ENCODE measurements at places on chromosomes 4 and X.

DNA sequence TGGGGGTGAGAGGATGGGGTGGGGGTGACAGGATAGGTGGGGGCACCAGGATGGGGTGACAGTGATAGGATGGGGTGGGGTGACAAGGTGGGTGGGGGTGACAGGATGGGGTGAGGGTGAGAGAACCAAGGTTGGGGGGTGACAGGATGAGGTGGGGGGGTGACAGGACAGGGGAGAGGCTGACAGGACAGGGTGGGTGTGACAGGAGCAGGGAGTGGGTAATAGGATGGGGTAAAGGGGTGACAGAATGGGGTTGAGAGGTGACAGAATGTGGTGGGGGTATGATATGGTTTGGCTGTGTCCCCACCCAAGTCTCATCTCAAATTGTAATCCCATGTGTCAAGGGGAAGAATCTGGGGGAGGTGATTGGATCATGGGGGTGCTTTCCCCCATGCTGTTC, 26.0 kb downstream of the RNF212 start:
- no peak for DNase-seq

DNA sequence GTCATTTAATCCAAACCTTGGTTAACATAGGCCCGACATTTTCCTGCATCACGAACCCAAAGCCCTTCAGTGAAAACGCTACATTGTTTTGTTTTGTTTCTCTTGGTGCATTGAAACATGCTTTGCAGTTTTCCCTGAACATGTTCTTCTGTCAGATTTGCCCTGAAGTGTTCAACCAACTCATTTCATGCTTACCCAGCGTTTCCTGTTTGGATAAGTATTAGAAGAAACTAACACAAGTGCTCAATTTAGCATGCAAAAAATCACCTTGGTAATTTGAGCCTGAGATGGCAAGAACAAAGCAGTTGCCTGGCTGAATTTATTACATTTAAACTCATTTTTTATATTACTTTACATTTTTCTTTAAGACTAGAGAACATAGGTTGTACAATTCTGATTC, 160.1 kb upstream of the VCX3A start:
- no peak for DNase-seq

DNA sequence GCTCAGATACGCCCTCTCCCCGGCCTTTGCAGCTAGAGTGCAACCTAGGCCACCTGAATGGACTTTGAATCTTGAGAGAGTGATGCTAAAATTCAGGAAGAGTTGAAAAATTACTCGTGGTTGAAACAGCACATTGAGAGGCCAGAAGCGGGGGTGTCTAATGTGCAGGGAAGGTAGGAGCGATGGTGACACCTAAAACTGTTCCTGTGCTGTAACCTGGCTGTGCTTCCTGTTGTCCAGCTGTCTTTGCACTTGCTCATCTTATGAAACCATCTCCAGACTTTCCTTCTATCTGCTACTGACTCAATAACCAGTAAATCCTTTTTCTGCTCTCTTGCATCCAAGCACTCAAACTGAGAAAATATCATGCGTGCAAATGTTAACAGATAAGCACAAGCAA, 106.4 kb upstream of the RPS6KA3 start:
- DNase-seq = no peak

DNA sequence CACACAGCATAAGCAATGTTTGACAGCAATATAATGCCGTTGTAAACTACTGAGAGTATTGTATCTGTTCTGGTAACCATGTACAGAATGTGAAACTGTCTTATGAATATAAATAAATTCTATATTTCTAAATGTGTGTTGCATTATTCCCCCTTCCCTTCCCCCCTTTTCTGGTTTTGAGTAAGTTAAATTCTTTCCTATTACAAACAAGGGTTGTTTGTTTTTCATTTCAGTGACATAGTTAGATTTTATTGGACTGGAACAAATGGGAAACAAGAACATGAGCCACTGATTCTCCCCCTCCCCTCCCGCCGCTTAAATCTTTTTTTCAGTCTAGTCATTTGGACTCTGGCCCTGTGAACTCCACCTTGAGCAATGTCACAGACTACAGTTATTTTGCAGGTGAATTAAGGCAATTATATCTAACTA, 69.8 kb downstream of the GPAT3 start:
- DNase-seq = no peak

DNA sequence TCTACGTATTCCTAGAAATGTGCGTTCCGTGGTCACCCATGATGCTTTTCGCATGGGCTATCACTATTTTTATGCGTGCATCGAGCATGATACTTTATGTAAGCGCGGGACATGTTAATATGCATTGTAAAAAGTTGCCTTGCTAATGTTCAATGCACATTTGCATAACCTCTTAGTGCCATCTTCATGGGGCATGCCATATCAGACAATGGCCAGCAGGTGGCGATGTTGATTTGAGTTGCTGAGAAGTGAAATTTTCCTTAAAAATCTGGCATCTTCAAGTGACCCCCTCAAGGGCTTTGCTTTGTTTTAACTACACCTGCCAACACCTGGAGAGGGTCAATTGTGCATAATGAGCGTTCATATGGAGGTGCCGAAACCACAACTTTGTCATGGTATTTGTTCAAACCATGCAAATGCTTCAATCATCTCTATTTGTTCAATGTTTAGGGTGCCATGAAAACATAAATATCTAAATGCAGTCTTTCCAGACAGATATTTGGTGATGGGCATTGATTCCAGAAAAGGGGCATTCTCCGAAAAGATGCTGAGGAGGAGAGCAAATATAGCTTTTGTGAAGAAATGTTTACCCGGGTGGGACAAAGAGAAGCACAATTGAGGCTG, 833.9 kb upstream of the PRKX start:
- peak; percentile 49 for DNase-seq

- peak; percentile 42 for DNase-seq
Observed at GRCh38 chr4:144646523-144647094, 653 bp downstream of the HHIP start.

DNA sequence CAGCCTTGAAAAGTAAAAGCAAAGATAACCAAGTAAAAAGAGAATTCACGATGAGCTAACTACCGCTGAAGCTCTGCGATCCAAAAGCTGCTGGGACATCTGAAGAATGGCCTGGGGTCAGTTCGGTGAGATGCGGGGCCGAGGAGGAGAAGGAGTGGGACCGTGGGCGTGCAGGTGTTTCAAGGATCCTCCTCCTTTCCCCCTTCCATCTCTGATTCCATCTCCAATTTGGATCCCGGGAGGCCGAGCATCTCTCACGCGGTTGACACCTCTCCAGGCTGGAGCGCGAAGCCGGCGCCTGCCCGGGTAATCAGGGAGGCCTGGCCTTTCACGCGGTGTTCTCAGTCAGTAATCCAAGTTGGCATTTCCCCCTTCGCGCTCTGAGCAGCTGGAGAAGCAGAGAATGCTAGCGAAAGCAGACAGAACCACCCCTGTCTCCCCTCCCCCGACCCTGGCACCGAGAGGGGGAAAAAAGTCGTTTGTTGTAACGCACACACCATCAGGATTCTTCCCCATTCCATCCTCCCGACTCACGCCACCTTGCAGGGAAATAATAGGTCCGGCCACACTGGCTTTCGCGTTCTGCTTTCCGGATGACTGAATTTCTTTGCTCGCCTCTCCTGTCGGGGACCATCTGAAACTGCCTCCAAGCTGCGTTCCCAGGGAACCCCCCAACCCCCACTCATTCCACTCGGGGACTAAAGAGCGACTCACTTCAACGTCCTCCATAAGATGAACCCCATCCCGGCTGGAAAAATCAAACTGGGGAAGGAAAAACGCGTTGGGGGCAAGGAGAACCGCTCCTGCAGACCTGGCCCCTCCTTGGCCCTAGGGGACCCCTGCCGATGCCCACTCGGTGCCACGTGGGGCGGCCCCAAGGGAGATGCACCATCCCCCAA, 6.5 kb downstream of the NEUROG2 start:
- DNase-seq = no peak

- DNase-seq = no peak
Observed at GRCh38 chrX:129781134-129781672, 1.5 kb downstream of the SASH3 start.

GRCh38 chr4:7651461-7651921, 216.8 kb upstream of the PSAPL1 start:
- no peak for DNase-seq

GRCh38 chr4:82268826-82269193, 105.0 kb downstream of the HNRNPD start:
- DNase-seq = no peak

- no peak for DNase-seq
Observed at GRCh38 chrX:118736394-118737010, 9.1 kb downstream of the IL13RA1 start.

GRCh38 chr4:132893787-132894186, 255.3 kb upstream of the PCDH10 start:
- DNase-seq = no peak

GRCh38 chr4:144556636-144557035, 89.3 kb upstream of the HHIP start:
- no peak for DNase-seq

DNA sequence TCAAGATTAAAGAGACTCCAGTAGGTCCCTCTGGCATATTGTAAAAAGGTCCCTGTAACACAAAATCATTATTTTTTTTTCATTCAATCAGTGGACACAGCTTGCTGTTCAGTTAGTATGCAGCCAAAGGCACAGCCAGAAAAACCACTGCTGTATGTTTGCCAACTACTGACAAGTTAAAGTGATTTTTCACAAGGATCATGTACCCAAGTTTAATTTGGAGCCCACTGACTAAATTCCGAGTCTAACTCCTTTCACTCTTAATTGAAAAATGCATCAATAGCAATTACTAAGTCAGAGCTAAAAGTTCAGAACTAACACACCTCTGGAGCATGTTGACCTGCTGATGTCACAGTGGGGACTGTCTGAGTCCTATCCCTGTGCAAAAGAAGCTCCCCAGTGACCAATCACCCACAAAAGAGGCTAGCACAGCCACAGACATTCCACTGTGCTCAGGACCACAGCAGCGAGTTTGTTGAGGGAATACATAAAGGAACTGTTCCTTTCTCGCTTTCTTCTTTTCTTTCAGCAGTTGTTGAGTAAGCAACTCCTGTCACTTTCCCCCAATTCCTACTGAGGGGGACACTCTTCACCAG, 60.4 kb downstream of the STX18 start:
- DNase-seq = no peak

- DNase-seq = no peak
Observed at GRCh38 chr4:63105839-63106238, 1303.4 kb downstream of the TECRL start.

DNA sequence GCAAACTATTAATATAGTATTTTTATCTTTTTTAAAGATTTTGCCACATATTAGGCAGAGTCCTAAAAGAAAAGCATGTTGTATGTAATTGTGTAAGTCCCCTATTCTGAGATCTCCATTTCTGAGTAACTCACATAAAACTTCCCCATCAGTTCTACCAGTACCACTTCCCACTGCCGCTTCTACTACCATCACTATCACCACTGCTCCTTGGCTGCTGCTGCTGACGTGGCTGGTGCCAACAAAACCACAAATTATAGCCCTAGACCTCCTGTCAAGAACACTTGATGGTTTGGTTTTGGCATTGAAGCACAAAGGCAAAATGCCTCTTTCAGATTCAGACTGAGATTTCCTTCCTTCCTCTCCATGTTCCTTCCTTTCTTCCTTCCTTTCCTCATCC, 106.4 kb downstream of the MMRN1 start:
- DNase-seq = no peak

DNA sequence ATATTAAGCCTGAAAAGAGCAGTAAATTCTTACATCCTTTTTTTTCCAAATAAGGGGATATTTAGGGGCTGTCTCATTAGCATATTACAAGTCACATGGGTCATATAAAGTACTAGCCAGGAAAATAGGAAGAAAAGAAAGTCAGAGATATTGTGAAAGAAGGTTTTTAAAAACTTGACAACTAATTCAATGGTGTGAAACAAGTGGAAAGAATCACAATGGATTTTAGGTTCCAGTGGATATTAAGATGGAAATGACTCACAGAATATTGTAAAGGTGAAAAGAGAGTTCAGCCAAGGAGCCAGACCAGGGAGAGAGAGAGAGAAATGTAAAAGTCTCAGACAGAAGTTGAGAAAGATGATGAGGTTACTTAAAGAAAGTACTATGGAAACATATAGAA, 297.2 kb downstream of the IQCM start:
- DNase-seq = no peak

GRCh38 chr4:6758728-6759127, 23.8 kb upstream of the KIAA0232 start:
- DNase-seq = no peak

GRCh38 chr4:158861281-158861680, 92.5 kb downstream of the FNIP2 start:
- DNase-seq = no peak

DNA sequence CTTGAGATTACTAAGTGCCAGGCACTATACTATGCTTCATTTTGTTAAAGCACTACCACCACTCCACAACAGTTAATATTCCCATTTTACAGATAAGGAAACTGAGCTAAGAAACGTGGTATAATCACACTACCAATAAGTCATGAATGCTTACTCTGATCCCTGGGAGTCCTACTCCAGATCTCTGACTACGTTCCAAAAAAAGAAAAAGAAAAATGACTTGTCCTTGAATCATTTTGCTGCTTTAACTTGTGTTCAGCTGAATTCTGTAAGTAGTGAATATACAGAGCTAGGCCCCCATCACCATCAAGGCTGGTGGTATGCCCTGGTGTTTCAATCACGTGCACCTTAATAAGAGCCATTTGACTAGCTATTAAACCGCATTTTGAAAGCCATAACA, 39.4 kb downstream of the LDB2 start:
- no peak for DNase-seq

- no peak for DNase-seq
Observed at GRCh38 chrX:134738986-134739740, 80.9 kb upstream of the PLAC1 start.

- DNase-seq = no peak
Observed at GRCh38 chrX:41932885-41933284, 9.5 kb upstream of the CASK start.

DNA sequence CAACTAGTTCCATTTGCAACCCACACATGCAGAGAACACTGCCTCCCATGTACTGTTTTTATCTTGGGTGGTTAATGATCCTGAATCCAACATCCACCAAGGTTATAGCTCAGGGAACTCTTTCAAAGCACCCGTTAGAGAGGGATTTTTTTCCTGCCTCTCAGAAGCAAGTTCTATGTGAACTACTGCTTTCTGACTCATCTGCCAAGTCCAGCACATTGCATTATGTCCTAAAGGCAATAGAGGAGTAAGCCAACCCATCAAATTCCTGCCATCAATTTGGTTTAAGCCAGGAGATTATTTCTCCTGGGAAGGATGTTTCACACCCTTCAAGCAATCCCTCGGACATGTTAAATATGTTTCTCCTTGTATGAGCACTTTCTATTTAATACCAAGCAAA, 334.5 kb downstream of the GASK1B start:
- DNase-seq = no peak

GRCh38 chr4:126435491-126435890, 1120.7 kb downstream of the FAT4 start:
- DNase-seq = no peak

DNA sequence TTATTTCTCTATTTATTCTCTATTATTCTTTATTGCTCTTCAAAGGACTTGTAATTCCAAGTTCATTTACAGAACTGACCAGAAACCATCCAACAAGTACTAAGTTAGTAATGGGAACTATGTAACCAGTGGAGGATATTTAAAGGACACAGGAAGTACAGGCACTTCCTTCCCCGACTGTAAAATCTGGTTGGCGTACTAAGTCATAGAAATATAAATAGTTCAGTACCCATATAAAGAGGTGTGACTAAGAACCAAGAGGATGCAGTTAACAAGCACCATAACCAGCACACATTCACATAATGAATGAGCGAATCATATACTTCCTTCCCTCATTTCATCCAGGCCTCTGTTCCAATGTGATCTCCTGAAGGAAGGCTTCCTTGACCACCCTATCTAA, 3.6 kb upstream of the EIF4E start:
- no peak for DNase-seq

GRCh38 chrX:69034451-69034850, 130.8 kb downstream of the PJA1 start:
- DNase-seq = no peak

All from HEK293T (cell line).